ENCODE measurements at places on chromosomes 3 and 15. TPM values are rescaled to one million over a fixed set of nuclear protein-coding genes. Genes with fewer than 3 reads are reported as not detected.

The MGLL gene
- total RNA-seq, result 24.7 TPM

The CHRD gene
- total RNA-seq, result 5.7 TPM

The DUOXA2 gene
- total RNA-seq, result 0.28 TPM

The PPARG gene
- total RNA-seq, result 9.7 TPM

The CPLX3 gene
- not detected for total RNA-seq

The LYZL4 gene
- total RNA-seq, result not detected

The C3orf70 gene
- total RNA-seq, result 26.0 TPM

The CTXN2 gene
- not detected for total RNA-seq

The NR1I2 gene
- total RNA-seq, result not detected

The IL12A gene
- 1.1 TPM for total RNA-seq

The THOC7 gene
- total RNA-seq, result 129 TPM

The HSPBAP1 gene
- total RNA-seq, result 11.4 TPM

The A4GNT gene
- not detected for total RNA-seq

The AADAC gene
- total RNA-seq, result not detected

The STAC gene
- total RNA-seq, result 33.7 TPM

The PLSCR5 gene
- not detected for total RNA-seq

The ANAPC13 gene
- 46.7 TPM for total RNA-seq

The GOLGA8T gene
- total RNA-seq, result not detected

The FAM107A gene
- 35.2 TPM for total RNA-seq

The SLC24A5 gene
- total RNA-seq, result not detected

The DISP2 gene
- 0.36 TPM for total RNA-seq

The ISG20 gene
- total RNA-seq, result 1.9 TPM

The SERPINI1 gene
- total RNA-seq, result 4.6 TPM

The TMOD2 gene
- 32.5 TPM for total RNA-seq

The MIX23 gene
- 24.8 TPM for total RNA-seq

The TMEM266 gene
- 0.27 TPM for total RNA-seq

The EFHB gene
- 2.9 TPM for total RNA-seq

The EPHB3 gene
- 2.5 TPM for total RNA-seq

The CKMT1B gene
- 1.1 TPM for total RNA-seq

The TMOD3 gene
- total RNA-seq, result 17.9 TPM

The CLDN1 gene
- total RNA-seq, result 0.49 TPM

The MESP2 gene
- not detected for total RNA-seq

The PCOLCE2 gene
- 33.9 TPM for total RNA-seq

Data from sigmoid colon (tissue), 7 donors.